Naive B cell (primary cell): ENCODE measurements at places on chromosomes 1 and 21.

GRCh38 chr1:228176461-228177182, 11.0 kb downstream of the IBA57 start:
- DNase-seq = no peak

DNA sequence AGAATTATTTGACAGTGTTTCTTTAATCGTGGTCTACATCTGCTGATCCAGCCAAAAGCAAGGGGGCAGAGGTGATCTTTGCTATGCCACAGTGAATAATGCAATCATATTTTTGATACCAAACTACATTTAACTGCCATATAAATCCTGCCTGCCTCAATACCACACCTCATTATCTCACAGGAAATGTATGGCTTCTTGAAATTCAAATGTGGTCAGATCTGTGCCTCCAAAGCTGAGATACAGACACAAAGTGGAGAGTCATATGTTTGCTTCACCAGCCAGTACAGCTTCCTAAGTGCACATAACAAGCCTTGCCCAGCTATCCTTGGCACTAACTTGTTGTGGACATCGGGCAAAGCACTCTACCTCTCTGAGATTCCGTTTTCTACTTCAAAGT, 250.0 kb upstream of the NFIA start:
- no peak for DNase-seq

GRCh38 chr1:96927125-96927524, 205.5 kb downstream of the PTBP2 start:
- DNase-seq = no peak

DNA sequence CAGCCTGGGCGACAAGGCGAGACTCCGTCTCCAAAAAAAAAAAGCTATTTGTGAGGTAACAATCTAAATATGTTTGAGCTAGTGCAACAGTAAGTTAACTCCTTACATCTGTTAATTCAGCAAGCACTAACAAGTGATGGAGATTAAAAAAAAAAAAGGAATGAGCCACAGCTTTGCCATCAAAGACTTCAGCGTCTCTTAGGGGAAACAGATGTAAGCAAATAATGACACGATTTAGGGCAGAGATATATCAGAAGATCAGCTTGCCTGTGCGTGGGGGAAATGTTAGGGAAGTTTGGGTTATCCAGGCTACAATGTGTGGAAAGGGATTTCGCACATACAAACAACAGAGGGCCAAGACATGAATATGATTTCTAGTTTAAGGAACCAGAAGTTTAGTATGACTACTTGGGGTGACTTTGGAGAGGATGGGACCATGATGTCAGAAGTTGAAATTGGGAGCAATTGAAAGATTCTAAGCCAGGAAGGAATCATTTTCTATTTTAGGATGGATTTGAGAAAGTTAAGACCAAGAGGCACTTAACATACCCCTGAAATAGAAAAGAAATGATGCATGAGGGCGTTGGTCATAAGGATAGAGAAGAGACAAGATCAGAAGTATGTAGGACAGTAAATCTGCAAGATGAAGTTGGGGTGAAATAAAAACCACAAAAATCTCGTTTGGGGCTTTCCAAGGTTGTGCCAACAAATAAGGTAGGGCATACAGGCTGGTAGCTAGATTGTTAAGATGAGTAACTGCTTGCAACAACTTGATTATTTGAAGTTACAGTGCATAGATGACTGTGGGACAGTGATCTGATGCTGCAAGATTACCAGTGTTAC, 2.4 kb upstream of the BRWD1 start:
- DNase-seq = peak; percentile 15

DNA sequence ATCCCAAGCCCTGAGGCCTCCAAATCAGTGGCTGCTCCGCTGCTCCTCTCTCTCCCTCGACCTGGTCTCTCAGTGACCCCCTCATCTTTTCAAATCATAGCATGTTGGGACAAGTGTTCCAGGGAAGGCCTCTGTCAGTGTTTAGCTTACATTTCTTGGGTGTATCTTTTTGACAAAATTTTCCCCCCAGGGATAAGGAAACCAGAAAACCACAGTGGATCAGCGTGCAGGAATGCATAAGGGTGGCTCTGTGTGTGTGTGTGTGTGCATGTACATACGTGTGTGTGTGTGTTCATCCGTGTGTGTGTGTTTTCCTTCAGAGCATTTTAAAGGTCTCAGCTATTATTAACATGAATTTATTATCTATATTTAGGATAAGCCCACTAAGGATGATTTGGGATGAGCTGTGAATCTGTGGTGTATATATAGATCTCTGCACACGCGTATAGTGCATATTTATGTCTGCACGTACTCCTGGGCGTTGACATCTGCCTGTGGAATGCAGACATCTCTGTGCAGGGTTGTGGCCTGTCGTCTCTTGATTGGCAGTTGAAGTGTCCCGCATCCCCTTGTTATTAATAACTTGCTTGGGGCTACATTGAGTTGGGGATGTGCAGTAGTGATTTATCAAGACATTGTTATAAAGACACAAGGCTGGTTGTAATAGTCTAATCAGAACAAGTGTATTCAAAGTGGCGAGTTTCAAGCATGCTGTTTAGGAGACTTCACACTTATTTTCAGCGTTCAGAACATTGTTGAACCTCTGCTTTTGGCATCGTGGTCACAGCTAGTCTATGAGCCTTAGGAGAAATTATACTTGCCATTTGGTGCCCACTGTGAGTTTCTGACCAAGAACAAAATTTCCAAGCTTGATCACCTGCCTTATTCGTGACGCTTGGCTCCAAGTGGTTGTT, 55.6 kb downstream of the GALNT2 start:
- DNase-seq = no peak

- no peak for DNase-seq
Observed at GRCh38 chr1:239765163-239765562, 326.5 kb upstream of the FMN2 start.

DNA sequence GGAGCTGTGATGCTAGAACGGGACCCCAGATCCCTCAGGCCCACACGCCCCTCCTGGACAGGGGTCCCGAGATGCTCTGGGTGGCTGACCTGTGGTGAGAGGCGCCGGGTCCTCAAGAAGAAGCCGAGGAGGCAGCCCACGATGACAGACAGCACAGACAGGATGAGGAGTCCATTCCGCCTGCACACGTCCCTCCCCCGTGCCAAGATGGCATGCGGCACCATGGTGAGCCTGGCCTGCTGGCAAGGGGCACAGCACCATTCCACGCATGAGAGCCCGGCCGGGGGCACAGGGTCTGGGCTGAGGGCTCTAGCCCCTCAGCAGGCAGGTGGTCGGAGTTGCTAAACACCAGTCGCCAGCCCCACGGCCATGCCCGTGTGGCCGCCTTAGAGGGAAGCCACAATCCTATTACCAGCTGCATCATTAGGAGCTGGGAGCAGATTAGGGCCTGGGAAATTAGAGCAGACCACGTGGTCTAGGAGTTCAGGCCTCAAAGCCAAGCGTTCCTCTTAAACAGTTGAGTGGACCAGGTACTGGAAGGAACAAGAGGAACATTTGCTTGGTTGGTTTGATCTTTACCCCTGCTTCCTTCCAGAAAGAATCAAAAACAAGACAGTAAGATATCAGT, at the start of gene SLC1A7:
Gene SLC1A7 (minus strand): TSS at position 413 of the 628 bp plus-strand sequence. CDS start 189 bp downstream, at position 224.
- no peak for DNase-seq

GRCh38 chr1:92016720-92017316, 13.0 kb upstream of the EPHX4 start:
- DNase-seq = no peak

DNA sequence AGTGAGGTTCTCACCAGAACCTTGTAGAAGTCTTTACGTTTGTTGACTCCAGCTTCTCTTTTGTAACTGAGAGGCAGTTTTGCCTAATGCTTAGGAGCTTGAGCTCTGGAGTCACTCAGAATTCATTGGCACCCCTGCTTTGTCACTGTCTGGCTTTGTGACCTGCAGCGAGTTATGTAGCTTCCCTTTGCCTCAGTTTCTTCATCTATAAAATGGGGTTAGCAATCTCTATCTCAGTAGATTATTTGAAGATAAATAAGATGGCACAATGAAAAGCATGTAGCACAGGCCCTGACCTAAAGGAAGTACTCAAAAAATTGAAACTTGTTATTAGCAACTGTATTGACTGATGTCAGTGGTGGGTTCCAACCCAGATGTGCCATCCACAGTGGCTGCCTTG, 8.1 kb downstream of the DHDDS start:
- DNase-seq = no peak

GRCh38 chr1:212007886-212008285, 27.5 kb downstream of the INTS7 start:
- no peak for DNase-seq

DNA sequence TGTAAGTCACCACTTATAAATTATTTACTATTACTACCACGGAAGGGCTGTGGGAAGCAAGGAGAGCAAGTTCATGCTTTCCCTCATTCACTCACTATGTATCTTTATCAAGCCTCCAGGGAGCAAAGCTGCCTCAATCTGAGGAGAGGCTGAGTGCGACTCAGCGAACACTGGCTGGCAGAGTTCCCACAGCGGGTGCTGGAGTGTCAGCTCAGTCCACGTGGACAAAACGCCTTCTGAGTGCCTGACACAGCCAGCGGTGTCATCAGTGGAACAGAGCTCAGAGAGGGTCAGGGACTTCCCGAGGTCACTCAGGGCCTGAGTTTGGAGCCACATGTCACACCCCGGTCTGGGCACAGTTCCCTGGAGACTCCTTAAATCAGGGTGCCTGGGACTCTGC, 16.9 kb downstream of the MATN1 start:
- no peak for DNase-seq

- no peak for DNase-seq
Observed at GRCh38 chr21:15063814-15064575, 805 bp downstream of the NRIP1 start.

DNA sequence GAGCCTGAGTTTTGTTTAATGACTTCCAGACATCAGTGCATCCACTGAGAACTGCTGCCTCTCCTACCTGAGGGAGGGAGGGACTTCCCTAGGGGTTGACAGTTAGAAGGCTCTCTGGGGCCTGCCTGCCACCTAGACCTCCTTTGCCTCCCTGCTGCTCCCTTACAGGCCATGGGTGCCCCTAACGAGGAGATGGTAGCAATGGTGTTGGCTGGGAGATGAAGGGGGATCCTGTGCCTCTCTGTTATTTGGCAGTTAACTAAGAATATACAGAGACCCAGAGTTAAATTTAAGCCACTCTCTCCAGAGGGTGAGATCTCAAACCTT, 66.1 kb downstream of the UBE2U start:
- no peak for DNase-seq

- no peak for DNase-seq
Observed at GRCh38 chr21:44548922-44549321, 2.4 kb downstream of the KRTAP10-2 start.

GRCh38 chr1:15172405-15173259, 19.1 kb downstream of the TMEM51 start:
- no peak for DNase-seq

- no peak for DNase-seq
Observed at GRCh38 chr1:228181645-228182034, 16.0 kb downstream of the IBA57 start.

- DNase-seq = no peak
Observed at GRCh38 chr1:112704934-112705627, 1.8 kb downstream of the RHOC start.

DNA sequence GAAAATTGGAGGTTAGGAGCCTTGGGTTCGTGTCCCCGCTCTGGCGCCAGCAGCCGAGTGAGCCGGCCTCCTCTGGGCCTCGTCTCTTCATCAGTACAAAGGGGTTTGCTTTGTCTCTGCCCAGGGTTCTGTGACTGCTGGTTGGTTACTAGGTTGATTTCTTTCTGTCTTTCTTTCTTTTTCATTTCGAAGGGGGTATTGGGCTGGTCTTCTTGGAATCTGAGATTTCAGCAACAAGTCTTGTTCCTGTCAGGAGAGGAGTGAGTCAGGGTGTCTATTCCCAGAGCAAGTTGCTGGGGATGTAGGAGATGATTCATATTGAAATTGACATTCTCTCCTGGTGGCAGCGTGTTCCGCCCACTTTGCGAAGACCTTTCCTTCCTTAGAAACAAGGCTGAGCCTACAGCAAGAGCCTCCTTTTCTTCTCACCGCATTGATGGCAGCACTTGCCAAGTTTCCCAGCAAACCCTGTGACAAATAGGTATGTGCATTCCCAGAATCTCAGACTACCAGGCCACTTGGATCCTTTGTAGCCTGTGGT, 79.2 kb downstream of the MAN1C1 start:
- no peak for DNase-seq

DNA sequence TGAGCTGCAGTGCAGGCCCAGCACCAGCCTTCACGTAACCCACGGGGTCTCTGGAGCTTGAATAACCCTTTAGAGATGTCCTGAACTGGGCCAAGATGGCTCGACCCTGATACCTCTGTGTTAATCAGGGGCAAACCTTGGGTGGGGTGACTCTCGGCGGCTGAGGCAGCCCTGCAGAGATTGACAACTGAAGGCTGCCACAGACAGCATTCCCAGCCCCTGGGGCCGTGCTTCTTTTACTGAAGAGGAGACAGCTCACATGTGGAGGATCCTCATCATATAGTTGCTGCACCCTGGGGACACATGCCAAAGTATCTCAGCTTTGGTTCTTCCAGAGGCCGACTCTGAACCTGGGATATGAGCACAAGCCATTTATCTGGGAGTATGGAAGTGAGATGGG, 57.3 kb upstream of the PTGFRN start:
- DNase-seq = no peak

DNA sequence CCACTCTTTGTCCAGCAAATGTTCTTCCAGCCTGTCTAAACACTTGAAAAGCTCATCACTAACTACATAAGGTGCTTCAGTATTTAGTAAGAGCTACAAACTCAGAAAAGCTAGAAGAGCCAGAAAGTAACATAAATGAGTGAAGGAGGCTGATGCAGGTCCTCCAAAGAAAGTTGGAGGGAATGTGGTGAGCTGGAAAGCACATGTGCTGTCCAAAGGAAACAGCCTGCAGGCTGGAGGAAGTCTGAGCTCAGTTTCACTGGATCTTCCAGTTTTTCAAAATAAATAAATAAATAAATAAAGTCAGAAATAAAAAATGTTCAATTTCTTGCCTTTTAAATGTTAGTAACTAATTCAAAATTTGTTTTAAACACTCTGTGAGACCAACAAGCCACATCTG, 25.5 kb downstream of the ZC3H11B start:
- no peak for DNase-seq

DNA sequence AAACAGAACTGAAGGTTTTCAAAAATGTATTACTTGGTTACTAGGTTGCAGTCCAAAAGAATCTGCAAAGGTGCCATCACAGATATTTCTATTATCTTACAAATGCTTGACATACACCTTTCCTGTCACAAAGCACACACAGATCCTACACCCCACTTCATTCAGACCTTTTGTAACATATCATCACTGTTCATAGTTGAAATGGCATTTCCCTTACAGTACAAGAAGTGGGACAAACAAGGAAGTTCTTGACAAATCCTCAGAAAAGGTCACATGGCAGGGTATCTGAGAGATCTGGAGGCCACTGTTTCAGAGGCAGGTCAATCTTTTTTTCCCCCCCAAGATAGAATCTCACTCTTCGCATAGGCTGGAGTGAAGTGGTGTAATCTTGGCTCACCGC, 21.3 kb downstream of the TOR1AIP2 start:
- DNase-seq = no peak

DNA sequence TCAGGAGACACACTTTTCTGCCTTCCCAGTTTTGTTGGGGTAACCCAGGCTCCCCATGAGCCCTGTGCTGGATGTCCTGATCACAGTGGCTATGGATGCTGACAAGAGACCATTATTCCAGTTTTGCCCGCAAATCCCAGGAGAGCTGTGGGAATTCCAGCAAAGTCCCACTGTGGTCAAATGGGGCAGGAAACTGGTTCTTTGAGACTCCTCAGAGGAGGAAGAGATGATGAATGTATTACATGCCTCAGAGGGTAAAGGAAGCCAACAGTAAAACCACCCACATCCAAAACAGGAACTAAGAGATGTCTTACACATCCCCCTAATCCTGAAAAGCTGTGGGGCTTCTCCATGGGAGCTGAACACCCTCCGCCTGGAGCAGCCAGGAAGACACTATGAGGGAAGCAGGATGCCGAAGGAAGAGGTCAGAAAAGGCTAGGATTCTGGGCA, 12.8 kb upstream of the MPZL1 start:
- DNase-seq = peak; percentile 64
